ENCODE measurements at places on chromosomes 5 and 9. TPM values are rescaled to one million over a fixed set of nuclear protein-coding genes. Genes with fewer than 3 reads are reported as not detected.

Gene GARIN3
- not detected for total RNA-seq

Gene DCTN3
- 108 TPM for total RNA-seq

Gene ZNF658
- 1.7 TPM for total RNA-seq

Gene RNF180
- total RNA-seq: 0.21 TPM

Gene PDGFRB
- total RNA-seq: 0.10 TPM

Gene CEL
- total RNA-seq: 0.74 TPM

Gene IL5
- not detected for total RNA-seq

Gene QRFP
- not detected for total RNA-seq

Gene NDFIP1
- total RNA-seq: 53.0 TPM

Gene PLPP1
- total RNA-seq: 37.5 TPM

Gene MOCS2
- 34.6 TPM for total RNA-seq

Gene SPINK4
- not detected for total RNA-seq
